GM23338 (cell line): ENCODE measurements at places on chromosomes 4 and X. TPM values are rescaled to one million over a fixed set of nuclear protein-coding genes. Genes with fewer than 3 reads are reported as not detected.

DNA sequence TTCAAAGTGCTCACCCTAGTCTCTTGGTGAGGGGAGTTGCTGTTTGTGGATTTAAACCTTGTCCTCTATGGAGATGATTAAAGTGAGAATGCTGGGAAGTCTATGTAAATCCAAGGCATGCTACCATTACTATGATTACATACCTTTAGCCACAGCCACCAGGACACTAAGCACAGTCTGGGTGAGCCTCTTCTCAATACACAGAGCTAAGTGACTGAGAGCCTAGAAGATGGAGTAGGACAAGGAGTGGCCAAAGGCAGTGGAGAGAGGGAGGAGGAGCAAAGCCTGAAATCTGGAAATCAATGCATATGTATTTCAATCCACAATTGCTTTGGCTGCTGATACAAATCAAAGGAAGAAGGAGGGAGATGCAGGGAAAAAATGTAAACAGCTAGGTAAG is 12.7 kb upstream of the TSPAN5 start:
- H3K4me3 ChIP-seq, result no peak overlapping the region
- DNase-seq, result no peak
- no peak overlapping the region for H3K27ac ChIP-seq
- H3K27me3 ChIP-seq, result no peaks in the 10 kb centered on the region

GRCh38 chrX:38260231-38260630 is 39.6 kb upstream of the SRPX start:
- H3K4me3 ChIP-seq, result no peak overlapping the region
- no peaks in the 10 kb centered on the region for H3K27me3 ChIP-seq
- H3K27ac ChIP-seq, result no peak overlapping the region
- DNase-seq, result peak; percentile 77
- no peaks in the 10 kb centered on the region for H3K36me3 ChIP-seq
- H3K4me1 ChIP-seq, result no peaks in the 10 kb centered on the region

The CD38 gene
- 0.10 and 0.24 TPM in 2 replicates for polyA plus RNA-seq

DNA sequence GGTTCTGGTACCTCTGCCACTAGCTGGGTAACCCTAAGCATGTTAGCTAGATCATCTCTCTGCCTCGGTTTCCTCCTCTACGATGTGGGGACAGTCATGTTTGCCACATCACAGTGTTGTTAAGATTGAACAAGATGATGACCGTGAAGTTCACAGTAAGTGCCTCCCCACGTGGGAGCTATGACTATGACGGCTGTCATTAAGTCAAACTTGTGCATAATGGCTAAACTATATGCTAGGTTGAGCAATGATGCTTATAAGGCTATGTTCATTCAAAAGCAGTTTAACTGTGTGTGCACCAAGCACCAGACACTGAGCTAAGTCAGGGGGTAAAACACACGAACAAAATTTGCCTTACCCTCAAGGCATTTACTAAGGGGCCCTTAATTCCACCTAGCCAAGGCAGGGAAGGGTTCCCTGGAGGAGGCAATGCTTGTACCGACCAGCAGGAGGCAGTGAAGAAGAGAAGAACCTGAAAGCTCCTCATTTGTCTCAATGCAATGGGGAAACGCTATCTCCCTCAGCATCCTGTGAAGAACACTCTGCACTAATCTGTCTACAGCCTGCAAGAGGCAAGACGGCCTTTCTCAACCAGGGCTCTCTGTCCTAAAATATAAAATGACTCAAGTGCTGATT is 52.9 kb downstream of the MAP7D2 start:
- peak; percentile 41 for DNase-seq
- no peaks in the 10 kb centered on the region for H3K36me3 ChIP-seq
- H3K4me3 ChIP-seq, result no peak overlapping the region
- H3K27me3 ChIP-seq, result no peaks in the 10 kb centered on the region
- no peak overlapping the region for H3K27ac ChIP-seq
- H3K4me1 ChIP-seq, result no peaks in the 10 kb centered on the region; the same call in 1 of the 2 replicates

- DNase-seq, result no peak
- no peaks in the 10 kb centered on the region for H3K27me3 ChIP-seq
- no peak overlapping the region for H3K27ac ChIP-seq
- no peaks in the 10 kb centered on the region for H3K4me1 ChIP-seq
- no peaks in the 10 kb centered on the region for H3K36me3 ChIP-seq
- H3K4me3 ChIP-seq, result no peak overlapping the region
These were observed 55.6 kb downstream of the SLITRK4 start for GRCh38 chrX:143580266-143580665.

The USP26 gene
- polyA plus RNA-seq, result not detected in 2 replicates

DNA sequence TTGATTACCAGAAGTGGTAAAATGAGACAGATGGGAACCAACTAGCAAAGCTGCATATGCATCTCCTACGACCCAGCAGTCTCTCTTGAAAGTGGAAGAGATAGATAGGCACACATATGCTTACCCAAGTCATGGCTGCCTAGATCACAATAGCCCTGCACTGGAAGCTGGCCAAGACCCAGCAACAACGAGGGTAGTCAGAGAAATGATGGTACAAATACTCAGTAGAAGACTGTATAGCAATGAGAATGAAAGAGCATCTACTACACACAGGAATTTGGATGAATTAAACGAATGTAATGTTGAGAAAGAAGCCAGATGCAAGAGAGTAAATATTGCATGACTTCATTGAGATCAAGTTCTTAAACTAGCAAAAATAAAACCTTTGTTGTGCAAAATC is 100.3 kb upstream of the FAT1 start:
- no peak overlapping the region for H3K27ac ChIP-seq
- H3K36me3 ChIP-seq, result no peaks in the 10 kb centered on the region
- DNase-seq, result no peak
- H3K4me1 ChIP-seq, result no peaks in the 10 kb centered on the region

The P2RY4 gene
- polyA plus RNA-seq, result not detected in 2 replicates

GRCh38 chrX:44903107-44903506 is 30.1 kb downstream of the KDM6A start:
- peaks cover 23% of the 10 kb centered on the region for H3K4me1 ChIP-seq
- no peak overlapping the region for H3K4me3 ChIP-seq
- H3K27me3 ChIP-seq, result no peaks in the 10 kb centered on the region
- DNase-seq, result no peak

DNA sequence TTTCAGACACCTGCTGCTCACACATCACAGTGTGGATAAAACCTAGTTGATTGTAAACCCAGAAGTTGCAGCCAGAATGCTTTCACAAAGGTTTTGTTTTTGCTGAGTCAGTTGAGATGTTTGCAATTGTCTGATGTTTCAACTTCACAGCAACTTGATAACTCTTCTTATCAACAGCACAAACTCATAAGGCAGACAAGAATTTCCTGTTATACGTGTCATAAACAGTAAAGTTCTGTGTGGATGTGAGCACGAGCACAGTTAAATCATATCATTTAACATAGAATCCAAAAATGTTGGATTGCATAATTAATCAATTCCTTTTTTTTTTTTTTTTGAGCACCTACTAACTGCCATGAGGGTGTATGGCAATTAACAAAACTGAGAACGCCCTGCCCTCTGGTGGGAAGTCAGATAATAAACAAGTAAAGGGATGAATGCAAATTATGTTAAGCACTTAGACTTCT is 512.2 kb downstream of the PDHA2 start:
- peaks cover 7% of the 10 kb centered on the region; the same call in 1 of the 2 replicates for H3K4me1 ChIP-seq
- peak; percentile 67 for DNase-seq
- H3K27ac ChIP-seq, result no peak overlapping the region
- H3K27me3 ChIP-seq, result no peaks in the 10 kb centered on the region
- no peaks in the 10 kb centered on the region for H3K36me3 ChIP-seq

DNA sequence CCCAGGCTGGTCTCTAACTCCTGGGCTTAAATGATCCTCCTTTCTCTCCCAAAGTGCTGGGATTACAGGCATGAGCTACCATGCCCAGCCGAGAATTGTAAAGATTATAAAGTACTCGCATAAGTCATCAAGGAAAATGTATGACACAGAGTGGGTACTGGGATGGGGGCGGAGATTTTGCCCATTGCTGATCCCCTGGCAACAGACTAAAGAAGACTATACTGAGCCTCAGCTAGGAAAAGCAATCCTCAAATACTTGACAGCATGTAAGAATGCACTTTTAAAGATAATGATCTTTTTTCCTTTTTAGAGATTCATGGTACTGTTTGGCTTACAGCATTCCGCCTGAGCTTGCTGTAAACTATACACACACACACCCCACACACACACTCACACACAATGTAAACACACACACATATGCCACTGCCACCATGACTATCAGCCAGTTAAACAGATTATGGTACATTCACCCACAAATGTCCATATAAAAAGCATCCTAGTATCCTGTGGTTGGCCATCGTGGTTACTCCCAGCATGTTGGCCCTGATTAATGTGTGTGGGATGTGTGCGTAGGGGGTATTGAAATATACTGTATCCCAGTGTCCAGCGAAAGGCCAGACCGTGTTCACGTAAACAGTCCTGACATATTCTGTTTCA is 113.0 kb downstream of the AMELX start:
- no peaks in the 10 kb centered on the region for H3K27me3 ChIP-seq
- no peaks in the 10 kb centered on the region for H3K4me1 ChIP-seq
- H3K4me3 ChIP-seq, result no peak overlapping the region
- no peak overlapping the region for H3K27ac ChIP-seq
- H3K36me3 ChIP-seq, result no peaks in the 10 kb centered on the region

GRCh38 chr4:70734168-70734954 is 12.6 kb downstream of the RUFY3 start:
- H3K27me3 ChIP-seq, result no peaks in the 10 kb centered on the region
- H3K36me3 ChIP-seq, result no peaks in the 10 kb centered on the region
- no peak overlapping the region for H3K4me3 ChIP-seq
- no peak overlapping the region for H3K27ac ChIP-seq
- DNase-seq, result no peak
- peaks cover 2% of the 10 kb centered on the region; the same call in 1 of the 2 replicates for H3K4me1 ChIP-seq

GRCh38 chr4:44118971-44119680 is 329.5 kb downstream of the KCTD8 start:
- H3K27me3 ChIP-seq, result no peaks in the 10 kb centered on the region
- no peak overlapping the region for H3K4me3 ChIP-seq
- no peaks in the 10 kb centered on the region for H3K36me3 ChIP-seq
- H3K4me1 ChIP-seq, result no peaks in the 10 kb centered on the region
- no peak overlapping the region for H3K27ac ChIP-seq

DNA sequence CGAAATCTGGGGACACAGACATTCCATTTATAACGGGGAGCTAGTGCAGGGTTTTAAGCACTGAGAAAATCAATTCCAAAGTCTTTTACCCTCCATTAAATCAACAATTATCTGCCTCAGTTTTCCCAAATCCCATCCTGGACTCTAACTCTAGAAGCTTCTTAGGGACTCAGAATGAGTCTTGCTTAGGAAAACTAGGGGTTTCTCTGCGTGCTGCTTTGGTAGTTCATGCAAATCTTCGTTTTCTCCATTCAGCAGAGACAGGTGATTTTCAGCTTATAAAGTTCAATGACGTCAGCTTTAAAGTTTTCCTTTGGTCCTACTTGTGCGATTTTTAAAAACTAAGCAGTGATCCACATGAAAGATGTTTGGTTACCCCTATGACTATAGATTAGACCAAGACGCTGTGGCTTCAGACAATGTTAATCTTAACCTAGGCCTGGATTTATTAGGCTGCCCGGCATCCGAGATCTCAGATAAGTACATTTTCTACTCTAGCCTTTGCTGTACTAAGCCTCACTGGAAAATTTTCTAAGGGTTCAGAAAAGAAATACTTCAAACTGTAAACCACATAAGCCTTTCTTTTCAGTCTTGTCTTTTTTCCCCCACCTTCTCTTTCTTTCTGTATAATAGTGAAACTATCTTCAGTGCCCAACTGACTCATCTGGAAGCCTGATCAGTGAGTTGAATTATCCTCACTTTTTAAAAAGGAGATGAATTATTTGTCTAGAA is 121.4 kb upstream of the GATB start:
- H3K4me1 ChIP-seq, result peaks cover 30% of the 10 kb centered on the region
- no peaks in the 10 kb centered on the region; the same call in 1 of the 2 replicates for H3K27me3 ChIP-seq
- no peaks in the 10 kb centered on the region for H3K36me3 ChIP-seq
- H3K4me3 ChIP-seq, result no peak overlapping the region
- no peak overlapping the region for H3K27ac ChIP-seq

- no peak overlapping the region for H3K27ac ChIP-seq
- no peaks in the 10 kb centered on the region for H3K27me3 ChIP-seq
These were observed 219.6 kb downstream of the DKK2 start for GRCh38 chr4:106816496-106816895.

The TLL1 gene
- 0.18 and 0.56 TPM in 2 replicates for polyA plus RNA-seq

The NALF2 gene
- polyA plus RNA-seq, result 4.4 and 5.3 TPM in 2 replicates

DNA sequence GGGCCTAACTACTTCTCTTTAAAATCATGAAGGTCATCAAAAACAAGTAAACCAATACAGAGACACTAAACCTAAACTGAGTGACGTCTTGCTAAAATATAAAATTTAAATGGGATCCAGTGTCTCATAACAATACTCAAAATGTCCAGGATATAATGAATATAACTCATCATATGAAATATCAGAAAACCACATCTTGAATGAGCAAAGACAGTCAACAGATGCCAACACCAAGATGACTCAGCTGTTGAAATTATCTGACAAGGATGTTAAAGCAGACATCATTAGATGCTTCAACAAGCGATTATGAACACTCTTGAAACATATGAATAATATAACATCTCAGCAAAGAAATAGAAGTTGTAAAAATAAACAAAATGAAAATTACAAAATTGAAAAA is 8.3 kb downstream of the NAP1L2 start:
- H3K27ac ChIP-seq, result no peak overlapping the region
- no peaks in the 10 kb centered on the region for H3K27me3 ChIP-seq
- no peaks in the 10 kb centered on the region for H3K4me1 ChIP-seq
- no peaks in the 10 kb centered on the region for H3K36me3 ChIP-seq
- H3K4me3 ChIP-seq, result no peak overlapping the region

DNA sequence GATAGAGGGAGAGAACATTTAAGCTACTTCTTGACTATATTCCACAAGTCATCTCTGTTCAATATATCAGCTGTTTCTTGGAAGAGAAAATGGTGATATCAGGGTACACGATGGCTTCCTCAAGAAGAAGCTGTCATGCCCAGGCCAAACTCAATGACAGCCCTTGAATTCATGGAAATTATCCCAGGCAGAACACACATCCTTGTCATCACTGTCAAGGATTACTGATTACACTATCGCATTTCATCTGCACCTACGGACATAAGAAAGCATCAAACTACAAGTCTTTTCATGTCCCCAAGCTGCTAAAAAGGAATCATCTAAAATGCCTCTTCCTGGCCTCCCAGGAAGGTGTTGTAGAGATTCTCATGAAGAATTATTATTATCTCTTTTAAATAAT is 165.2 kb upstream of the SLC7A11 start:
- no peaks in the 10 kb centered on the region for H3K36me3 ChIP-seq
- no peak overlapping the region for H3K27ac ChIP-seq
- no peaks in the 10 kb centered on the region for H3K27me3 ChIP-seq

DNA sequence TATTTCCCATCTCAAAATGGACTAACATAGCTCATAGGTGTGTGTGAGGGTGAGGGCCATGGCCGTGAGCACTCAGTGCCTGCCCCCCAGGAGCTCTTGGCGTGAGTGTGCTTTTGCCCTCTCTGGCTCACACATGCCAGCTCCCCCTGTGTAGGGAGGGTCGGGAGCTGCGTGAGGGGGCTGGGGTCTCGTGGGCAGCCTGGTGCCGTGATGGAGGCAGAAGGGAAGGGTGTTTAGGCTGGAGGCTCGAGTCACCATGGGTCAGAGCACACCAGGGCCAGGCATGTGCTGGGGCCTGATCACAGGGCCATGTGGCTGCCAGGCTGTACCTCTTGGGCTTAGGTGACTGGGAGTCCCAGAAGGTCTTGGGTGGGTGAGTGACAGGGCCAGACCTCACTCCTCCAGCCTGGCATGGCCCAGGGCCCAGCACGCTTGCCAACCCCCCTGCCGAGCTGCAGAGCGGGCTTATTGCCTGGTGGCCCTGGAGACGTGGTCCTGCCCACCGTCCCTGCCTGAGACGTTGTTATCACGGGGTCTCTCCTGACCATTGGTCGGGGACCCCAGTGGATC is 44.0 kb downstream of the ADRA2C start:
- H3K4me3 ChIP-seq, result no peak overlapping the region
- no peaks in the 10 kb centered on the region for H3K27me3 ChIP-seq
- no peak for DNase-seq
- H3K27ac ChIP-seq, result no peak overlapping the region
